ENCODE measurements at places on chromosomes 3 and 15.

DNA sequence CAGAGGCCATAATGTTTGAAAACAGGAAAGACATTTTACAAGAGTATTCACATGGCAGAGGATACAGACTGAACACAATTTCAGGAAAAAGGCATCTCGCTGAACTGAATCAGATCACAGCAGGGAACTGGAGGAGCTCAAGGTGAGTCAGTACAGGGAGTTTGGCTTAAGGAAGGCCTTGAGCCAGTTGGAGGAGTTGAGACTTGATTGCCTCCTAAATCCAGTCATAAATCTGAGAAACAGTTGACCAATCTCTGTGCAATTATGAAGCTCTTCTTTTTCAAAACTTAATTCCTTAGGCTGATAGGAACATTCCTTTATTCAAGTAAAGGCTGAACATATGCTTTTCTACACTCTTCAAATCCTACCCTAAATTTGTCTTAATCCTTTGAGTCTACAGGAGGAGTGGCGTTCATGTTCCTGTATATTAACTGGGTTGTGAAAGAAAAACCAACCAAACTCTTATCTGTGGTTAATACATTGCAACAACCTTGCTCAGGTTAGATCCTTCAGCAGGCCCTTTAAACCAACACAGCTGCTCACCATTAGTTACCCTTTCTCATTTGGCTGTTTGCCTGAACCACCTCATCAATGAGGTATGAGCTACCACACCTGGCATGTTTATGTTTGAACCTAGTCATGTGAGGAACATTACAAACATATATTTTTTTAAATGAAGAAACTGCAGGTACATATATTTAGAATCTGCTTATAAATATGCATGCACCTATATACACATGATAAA lies 404.1 kb upstream of the ATP11B start:
- DNase-seq: peak; percentile 61

DNA sequence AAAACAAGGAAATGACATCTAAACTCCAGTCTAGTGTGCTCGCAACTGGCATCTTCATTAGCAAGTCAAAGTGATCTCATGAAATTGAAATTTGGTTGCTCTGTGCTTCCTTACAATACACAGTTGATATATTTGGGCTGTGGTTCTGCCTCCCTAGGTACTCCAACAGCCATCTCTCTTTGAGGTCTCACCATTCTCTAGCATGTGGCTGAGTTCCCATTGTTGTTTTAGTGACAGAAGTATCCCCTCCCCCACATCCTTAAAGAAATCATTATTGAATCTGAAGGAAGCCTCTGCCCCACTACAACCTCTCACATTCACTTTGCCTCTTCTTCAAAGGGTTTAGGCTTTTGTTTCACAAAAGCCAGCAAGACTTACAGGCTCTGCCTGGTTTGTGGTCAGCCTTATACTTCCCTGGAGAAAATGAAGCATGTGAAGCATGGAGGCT lies 516.5 kb downstream of the NLGN1 start:
- no peak for DNase-seq

GRCh38 chr3:103690536-103690935 lies 1255.7 kb downstream of the ZPLD1 start:
- no peak for DNase-seq

GRCh38 chr3:53174346-53175250 lies 13.6 kb downstream of the PRKCD start:
- DNase-seq: no peak

DNA sequence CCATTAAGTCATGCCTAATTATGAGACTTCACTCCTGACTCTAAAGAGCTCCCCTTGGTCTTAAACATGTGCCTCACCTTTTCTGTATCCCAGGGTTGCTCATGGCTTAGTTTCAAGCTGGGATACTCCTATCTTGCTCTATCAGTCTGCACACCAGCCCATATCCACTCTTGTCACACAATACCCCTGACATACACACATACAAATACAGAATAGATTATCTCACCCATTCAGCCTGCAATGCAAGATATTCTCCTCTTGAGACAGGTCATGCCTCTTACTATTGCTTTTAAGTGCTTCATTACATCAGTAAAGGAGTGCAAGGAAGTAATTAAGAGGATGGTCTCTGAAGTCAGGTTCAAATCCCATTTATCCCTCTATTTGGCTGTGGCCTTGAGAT lies 587.3 kb downstream of the IGSF11 start:
- no peak for DNase-seq

- DNase-seq: no peak
These were observed 100.6 kb upstream of the ATP11B start for GRCh38 chr3:182692695-182693094.

GRCh38 chr15:80831606-80832224 lies 52.5 kb downstream of the CEMIP start:
- no peak for DNase-seq

- no peak for DNase-seq
These were observed 241.4 kb downstream of the ISL2 start for GRCh38 chr15:76577879-76578512.

DNA sequence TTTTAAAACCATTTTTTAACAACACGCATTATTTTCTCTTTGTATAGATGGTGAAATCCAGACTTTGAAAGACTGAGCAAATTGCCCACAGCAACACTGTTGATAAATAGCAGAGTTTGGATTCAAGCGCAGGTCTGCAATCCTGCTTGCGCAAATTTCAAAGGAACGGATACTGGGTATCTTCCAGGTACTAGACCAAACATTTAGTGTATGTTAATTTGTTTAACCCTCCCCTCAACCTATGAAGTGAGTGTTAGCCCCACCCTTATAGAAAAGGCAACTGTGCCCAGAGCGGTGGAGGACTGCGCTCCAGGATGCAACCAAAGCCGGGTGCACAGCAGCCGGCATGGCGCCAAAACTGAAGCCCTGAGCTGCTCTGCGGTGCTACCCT lies 103.8 kb downstream of the CPN2 start:
- DNase-seq: no peak

- DNase-seq: no peak
These were observed 6.6 kb downstream of the PPCDC start for GRCh38 chr15:75030023-75030413.

GRCh38 chr3:155805204-155805801 lies 775 bp downstream of the C3orf33 start:
- DNase-seq: peak; percentile 39

GRCh38 chr3:108137460-108137814 lies 46.6 kb upstream of the CD47 start:
- no peak for DNase-seq

GRCh38 chr3:40229963-40230362 lies 79.5 kb upstream of the EIF1B start:
- no peak for DNase-seq

DNA sequence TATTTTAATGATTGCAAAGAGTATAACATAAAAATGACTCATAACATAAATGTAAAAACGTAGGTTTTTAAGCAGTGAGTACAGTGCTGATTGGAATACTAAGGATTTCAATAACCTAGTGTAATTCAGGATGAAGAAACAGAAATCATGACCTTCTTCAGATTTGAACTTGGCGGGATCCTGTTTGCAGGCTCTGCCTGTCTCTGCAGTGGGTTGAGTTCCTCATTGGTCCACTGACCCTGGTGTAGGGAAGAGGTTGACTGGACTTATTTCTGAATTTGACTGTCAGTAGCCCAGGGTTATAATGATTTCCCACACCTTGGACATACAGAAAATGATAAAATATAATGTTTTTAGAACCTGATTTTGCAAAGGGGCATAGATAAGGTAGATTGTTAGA lies 171.7 kb downstream of the FNDC3B start:
- DNase-seq: no peak

DNA sequence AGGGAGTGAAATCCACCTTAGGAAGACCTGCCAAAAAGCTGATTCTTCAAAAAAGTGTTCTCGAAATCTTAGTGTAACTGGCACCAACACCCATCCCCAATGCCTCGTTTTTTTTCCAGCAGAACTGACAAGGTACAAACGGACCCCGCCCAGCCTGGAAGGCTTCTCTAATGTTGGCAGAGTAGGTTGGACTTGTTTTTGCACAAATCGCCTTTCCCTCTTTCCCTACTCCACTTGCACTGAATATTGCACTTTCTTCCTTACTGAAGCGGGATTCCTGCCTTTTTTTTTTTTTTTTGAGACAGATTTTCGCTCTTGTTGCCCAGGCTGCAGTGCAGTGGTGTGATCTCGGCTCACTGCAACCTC lies 544 bp upstream of the TIMMDC1 start:
- no peak for DNase-seq

- DNase-seq: peak; percentile 56
These were observed 23.6 kb downstream of the RHCG start for GRCh38 chr15:89472785-89473256.

DNA sequence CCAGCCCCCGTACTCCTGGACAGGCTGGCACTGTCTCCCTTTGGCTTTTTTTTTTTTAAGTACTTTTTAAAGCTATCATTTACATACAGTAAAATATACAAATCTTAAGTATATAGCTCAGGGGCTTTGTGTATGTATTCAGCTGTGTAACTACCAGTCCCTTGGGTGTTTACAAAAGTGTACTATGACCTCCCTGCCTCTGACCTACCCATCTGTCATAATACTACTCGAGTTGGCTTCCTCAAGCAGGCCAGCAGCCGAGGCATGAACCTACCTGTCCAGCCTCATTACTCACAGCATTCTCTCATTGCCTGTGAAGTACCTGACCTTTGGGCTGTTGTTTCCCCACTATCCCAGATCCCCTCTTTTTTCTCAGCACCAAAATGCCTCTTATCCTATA lies 33.2 kb downstream of the ABHD2 start:
- no peak for DNase-seq

GRCh38 chr3:170999737-171000242 lies 26.7 kb downstream of the SLC2A2 start:
- no peak for DNase-seq

Measured in NCI-H1436 (cell line).